ENCODE measurements at places on chromosomes 5 and 9. TPM values are rescaled to one million over a fixed set of nuclear protein-coding genes. Genes with fewer than 3 reads are reported as not detected.

DNA sequence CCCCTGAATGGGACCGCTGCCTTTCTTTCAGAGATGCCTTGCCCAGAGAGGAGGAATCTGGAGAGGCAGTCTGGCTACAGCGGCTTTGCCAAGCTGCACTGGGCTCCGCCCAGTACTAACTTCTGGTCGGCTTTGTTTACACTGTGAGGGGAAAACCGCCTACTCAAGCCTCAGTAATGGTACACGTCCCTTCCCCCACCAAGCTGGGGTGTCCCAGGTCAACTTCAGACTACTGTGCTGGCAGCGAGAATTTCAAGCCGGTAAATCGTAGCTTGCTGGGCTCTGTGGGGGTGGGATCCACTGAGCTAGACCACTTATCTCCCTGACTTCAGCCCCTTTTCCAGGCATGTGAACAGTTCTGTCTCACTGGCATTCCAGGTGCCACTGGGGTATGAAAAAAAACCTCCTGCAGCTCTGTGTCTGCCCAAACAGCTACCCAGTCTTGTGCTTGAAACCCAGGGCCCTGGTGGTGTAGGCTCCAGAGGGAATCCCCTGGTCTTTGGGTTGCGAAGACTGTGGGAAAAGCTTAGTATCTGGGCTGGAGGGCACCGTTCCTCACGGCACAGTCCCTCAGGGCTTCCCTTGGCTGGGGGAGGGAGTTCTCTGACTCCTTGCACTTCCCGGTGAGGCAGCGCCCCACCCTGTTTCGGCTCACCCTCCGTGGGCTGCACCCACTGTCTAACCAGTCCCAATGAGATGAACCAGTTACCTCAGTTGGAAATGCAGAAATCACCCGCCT, 171.2 kb downstream of the CWC27 start:
- H3K4me3 ChIP-seq: peak overlapping the region; percentile 22
- H3K27me3 ChIP-seq: no peaks in the 10 kb centered on the region
- H3K4me1 ChIP-seq: peaks cover 9% of the 10 kb centered on the region
- H3K27ac ChIP-seq: peak overlapping the region; percentile 32
- DNase-seq: peak; percentile 40
- H3K36me3 ChIP-seq: no peaks in the 10 kb centered on the region

DNA sequence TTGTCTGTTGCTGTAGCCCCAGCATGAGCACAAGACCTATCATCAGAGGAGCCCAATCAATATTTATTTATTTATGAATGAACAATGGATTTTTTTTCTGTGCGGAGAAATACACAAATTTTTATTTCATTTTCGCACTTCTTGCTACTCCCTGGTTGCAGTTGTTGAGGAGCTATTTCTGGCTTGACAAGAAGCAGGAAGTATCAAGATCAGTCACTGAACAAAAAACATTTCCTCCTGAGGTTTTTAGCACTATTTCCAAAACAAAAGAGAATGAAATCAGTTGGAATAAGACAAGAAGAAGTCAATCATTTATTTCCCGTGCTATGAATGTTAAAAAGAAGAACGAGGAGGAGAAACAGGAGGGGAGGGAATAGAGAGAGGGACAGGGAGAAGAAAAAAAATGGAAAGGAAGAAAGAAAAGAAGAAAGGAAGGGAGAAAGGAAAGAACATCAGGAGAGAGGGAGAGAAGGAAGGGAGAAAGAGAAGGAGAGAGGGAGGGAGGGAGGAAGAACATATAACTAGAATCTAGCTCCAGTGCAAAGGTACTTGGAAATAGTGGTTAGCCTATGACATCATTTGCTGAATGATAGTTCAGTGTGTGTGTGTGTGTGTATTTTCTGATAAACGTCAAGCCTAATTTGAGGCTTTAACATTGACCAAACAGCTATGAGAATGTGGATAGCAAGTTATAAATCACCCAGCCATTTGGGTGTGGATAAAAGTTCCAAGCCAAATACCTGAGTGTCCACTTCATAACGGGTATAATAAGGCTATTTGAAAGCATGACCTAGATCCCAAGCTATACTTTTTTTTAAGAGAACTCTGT, 586.0 kb downstream of the EBF1 start:
- no peak for DNase-seq
- H3K27me3 ChIP-seq: no peaks in the 10 kb centered on the region
- no peak overlapping the region for H3K4me3 ChIP-seq
- H3K4me1 ChIP-seq: no peaks in the 10 kb centered on the region
- no peak overlapping the region for H3K27ac ChIP-seq
- no peaks in the 10 kb centered on the region for H3K36me3 ChIP-seq

- H3K36me3 ChIP-seq: no peaks in the 10 kb centered on the region
- H3K27ac ChIP-seq: no peak overlapping the region
- DNase-seq: no peak
- no peaks in the 10 kb centered on the region for H3K4me1 ChIP-seq
- H3K27me3 ChIP-seq: no peaks in the 10 kb centered on the region
- no peak overlapping the region for H3K4me3 ChIP-seq
Observed at GRCh38 chr5:136457390-136458013, 92.2 kb upstream of the TRPC7 start.

- H3K36me3 ChIP-seq: no peaks in the 10 kb centered on the region
- DNase-seq: no peak
- no peak overlapping the region for H3K27ac ChIP-seq
Observed at GRCh38 chr5:124301850-124302249, 444.6 kb downstream of the ZNF608 start.

GRCh38 chr5:33433303-33434240, 7.2 kb upstream of the TARS1 start:
- H3K36me3 ChIP-seq: no peaks in the 10 kb centered on the region
- no peak overlapping the region for H3K27ac ChIP-seq
- no peak for DNase-seq
- no peaks in the 10 kb centered on the region for H3K27me3 ChIP-seq

- H3K27ac ChIP-seq: no peak overlapping the region
- H3K27me3 ChIP-seq: no peaks in the 10 kb centered on the region
- peak; percentile 30 for DNase-seq
- peaks cover 26% of the 10 kb centered on the region for H3K4me1 ChIP-seq
- H3K36me3 ChIP-seq: no peaks in the 10 kb centered on the region
Observed at GRCh38 chr9:125631391-125632085, 75.5 kb downstream of the MAPKAP1 start.

- peaks cover 19% of the 10 kb centered on the region for H3K4me1 ChIP-seq
- H3K36me3 ChIP-seq: peaks cover 8% of the 10 kb centered on the region
Observed at GRCh38 chr9:126417043-126417442, 90.4 kb downstream of the MVB12B start.

DNA sequence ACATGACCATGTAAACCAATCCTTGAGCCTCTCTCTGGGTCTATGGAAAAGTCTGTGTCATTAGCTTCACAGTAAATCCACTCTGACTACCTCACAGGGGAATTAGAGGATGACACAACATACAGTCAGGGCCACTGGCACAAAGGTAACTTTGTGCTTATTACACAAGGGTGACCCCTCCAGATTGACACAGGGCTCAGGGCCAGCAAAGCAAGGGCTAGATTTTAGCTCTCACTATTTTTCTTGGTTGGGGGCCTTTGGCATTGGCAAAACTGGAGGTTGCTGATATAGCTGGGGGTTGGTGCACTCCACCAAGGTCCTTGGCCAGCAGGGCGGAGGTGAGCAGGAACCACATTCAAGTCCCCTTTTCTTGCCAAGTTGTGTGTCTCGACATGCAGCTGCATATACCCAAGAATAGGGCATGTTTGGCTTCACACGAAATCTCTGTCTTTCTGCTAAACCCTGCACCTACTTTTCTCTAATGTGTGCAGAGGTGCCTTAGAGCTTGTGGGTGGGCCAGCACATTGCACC, 15.2 kb upstream of the OSMR start:
- no peak overlapping the region for H3K27ac ChIP-seq
- no peak for DNase-seq
- no peak overlapping the region for H3K4me3 ChIP-seq
- H3K36me3 ChIP-seq: no peaks in the 10 kb centered on the region

GRCh38 chr5:30918171-30918570, 275.3 kb upstream of the CDH6 start:
- no peaks in the 10 kb centered on the region for H3K4me1 ChIP-seq
- H3K27me3 ChIP-seq: no peaks in the 10 kb centered on the region
- no peak for DNase-seq
- H3K36me3 ChIP-seq: no peaks in the 10 kb centered on the region

- no peak for DNase-seq
- H3K27ac ChIP-seq: no peak overlapping the region
- no peaks in the 10 kb centered on the region for H3K36me3 ChIP-seq
Observed at GRCh38 chr5:9832921-9833320, 202.8 kb upstream of the TAS2R1 start.

DNA sequence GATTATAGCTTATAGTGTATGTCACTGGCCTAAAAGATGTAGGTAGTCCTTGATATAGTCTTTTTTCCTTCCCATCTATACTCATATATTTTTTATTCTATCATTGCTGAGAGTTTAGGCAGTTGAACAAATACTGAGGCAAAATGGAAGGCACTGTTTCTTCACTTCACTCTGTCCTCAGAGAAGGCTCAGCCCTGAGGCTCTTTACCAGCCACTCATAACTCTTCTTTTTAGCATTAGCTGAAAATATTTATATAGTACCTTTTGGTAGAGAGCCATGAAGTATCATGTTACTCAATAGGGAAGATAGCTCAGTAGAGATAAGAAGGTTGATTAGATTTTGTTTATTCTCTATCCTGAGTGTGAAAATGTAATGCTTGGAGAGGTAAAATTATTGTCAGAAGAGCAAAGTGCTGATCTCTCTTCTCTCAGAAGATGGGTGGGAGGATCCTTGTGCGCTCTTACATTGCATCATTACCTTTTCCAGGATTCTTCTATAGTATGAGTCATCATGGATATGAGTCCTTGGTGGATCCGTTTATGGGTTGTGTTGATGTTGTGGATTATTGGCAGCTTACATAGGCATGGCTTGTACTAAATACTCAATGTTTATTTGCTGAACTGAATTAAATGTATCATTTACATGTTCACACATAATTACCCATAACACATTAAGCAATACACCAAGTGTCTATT, 88.1 kb downstream of the ANXA1 start:
- H3K36me3 ChIP-seq: no peaks in the 10 kb centered on the region
- no peaks in the 10 kb centered on the region for H3K4me1 ChIP-seq
- H3K27ac ChIP-seq: no peak overlapping the region
- no peak for DNase-seq
- no peak overlapping the region for H3K4me3 ChIP-seq
- no peaks in the 10 kb centered on the region for H3K27me3 ChIP-seq

GRCh38 chr9:93536167-93536566, 40.2 kb upstream of the PHF2 start:
- peaks cover 80% of the 10 kb centered on the region for H3K36me3 ChIP-seq
- H3K27ac ChIP-seq: no peak overlapping the region
- H3K4me3 ChIP-seq: no peak overlapping the region
- no peak for DNase-seq

- H3K4me1 ChIP-seq: no peaks in the 10 kb centered on the region
- H3K36me3 ChIP-seq: peaks cover 3% of the 10 kb centered on the region
- H3K4me3 ChIP-seq: no peak overlapping the region
- H3K27me3 ChIP-seq: no peaks in the 10 kb centered on the region
- no peak overlapping the region for H3K27ac ChIP-seq
Observed at GRCh38 chr5:123371575-123372179, 51.5 kb downstream of the CEP120 start.

DNA sequence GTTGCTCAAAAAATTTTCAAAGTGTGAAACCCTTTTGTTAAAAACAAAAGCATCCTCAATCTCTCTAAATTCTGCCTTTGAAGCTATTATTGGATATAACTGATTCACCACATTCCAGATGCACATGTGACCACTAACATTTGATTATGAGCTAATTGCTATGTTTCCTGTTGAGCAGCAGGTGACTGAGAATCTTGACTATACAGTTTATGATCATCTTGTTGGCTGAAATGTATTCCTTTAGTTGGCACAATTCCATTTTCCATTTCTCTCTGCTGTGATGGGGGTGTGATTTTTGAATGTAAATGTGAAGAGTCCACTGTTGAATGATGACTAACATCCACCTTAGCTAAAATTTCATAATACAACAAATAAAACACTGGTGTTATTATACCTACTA, 10.7 kb downstream of the LYSMD3 start:
- H3K27me3 ChIP-seq: no peaks in the 10 kb centered on the region
- H3K4me1 ChIP-seq: no peaks in the 10 kb centered on the region
- H3K36me3 ChIP-seq: peaks cover 54% of the 10 kb centered on the region
- no peak overlapping the region for H3K27ac ChIP-seq
- no peak overlapping the region for H3K4me3 ChIP-seq

DNA sequence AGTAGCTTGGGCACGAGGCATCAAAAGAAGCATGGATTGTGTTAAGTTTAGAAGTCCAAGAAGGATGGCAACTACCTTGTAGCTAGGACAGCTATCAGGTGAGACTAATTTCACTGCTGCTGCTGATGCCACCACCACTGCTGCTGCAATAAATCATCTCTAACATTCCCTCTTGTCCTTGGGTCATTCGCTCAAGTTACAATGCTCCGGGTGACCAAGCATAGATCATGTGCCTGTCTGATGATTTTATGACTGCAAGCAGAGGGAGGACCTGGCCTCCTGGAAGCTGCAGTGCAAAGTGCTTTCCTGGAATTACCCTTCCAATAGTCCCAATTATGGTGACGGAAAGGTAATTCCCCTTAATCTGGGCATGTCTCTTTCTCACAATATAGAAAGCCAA, 334.4 kb downstream of the PRELID2 start:
- no peak for DNase-seq
- H3K36me3 ChIP-seq: no peaks in the 10 kb centered on the region
- no peaks in the 10 kb centered on the region for H3K4me1 ChIP-seq
- H3K4me3 ChIP-seq: no peak overlapping the region
- H3K27me3 ChIP-seq: no peaks in the 10 kb centered on the region

- H3K27me3 ChIP-seq: no peaks in the 10 kb centered on the region
- no peak overlapping the region for H3K27ac ChIP-seq
- H3K4me3 ChIP-seq: peak overlapping the region; percentile 50
- H3K36me3 ChIP-seq: no peaks in the 10 kb centered on the region
- no peak for DNase-seq
Observed at GRCh38 chr9:72949918-72950325, 2.9 kb downstream of the ALDH1A1 start.

- no peak for DNase-seq
- no peaks in the 10 kb centered on the region for H3K36me3 ChIP-seq
- no peaks in the 10 kb centered on the region for H3K27me3 ChIP-seq
- H3K4me3 ChIP-seq: no peak overlapping the region
- H3K27ac ChIP-seq: no peak overlapping the region
Observed at GRCh38 chr5:154274828-154275185, 84.3 kb downstream of the GALNT10 start.

GRCh38 chr9:98255061-98255577, 330 bp downstream of the TBC1D2 start:
- H3K4me3 ChIP-seq: peak overlapping the region; percentile 67
- H3K36me3 ChIP-seq: peaks cover 4% of the 10 kb centered on the region
- peak overlapping the region; percentile 98 for H3K27ac ChIP-seq
- DNase-seq: peak; percentile 57

- H3K4me1 ChIP-seq: no peaks in the 10 kb centered on the region
- no peak overlapping the region for H3K4me3 ChIP-seq
- H3K27ac ChIP-seq: no peak overlapping the region
- DNase-seq: no peak
Observed at GRCh38 chr5:180399401-180400215, 46.5 kb upstream of the GFPT2 start.

FAM153A gene
- total RNA-seq: 4.1 TPM

GBGT1 gene
- total RNA-seq: 36.5 TPM

ARHGEF39 gene
- 0.37 TPM for total RNA-seq

BRINP1 gene
- total RNA-seq: 0.72 TPM

TDRD7 gene
- 21.0 TPM for total RNA-seq

CYSTM1 gene
- total RNA-seq: 92.3 TPM

PLEKHG4B gene
- total RNA-seq: 3.1 TPM

IFNE gene
- not detected for total RNA-seq

RNF183 gene
- not detected for total RNA-seq

GABRG2 gene
- not detected for total RNA-seq

RHOBTB3 gene
- total RNA-seq: 61.4 TPM

CCDC152 gene
- 0.43 TPM for total RNA-seq

BSPRY gene
- total RNA-seq: 21.1 TPM

FOXI1 gene
- total RNA-seq: 0.30 TPM

OTP gene
- total RNA-seq: not detected

C9orf43 gene
- total RNA-seq: 2.4 TPM

ARL14EPL gene
- total RNA-seq: not detected
